H7 (cell line): ENCODE measurements at places on chromosomes 7 and 10.

DNA sequence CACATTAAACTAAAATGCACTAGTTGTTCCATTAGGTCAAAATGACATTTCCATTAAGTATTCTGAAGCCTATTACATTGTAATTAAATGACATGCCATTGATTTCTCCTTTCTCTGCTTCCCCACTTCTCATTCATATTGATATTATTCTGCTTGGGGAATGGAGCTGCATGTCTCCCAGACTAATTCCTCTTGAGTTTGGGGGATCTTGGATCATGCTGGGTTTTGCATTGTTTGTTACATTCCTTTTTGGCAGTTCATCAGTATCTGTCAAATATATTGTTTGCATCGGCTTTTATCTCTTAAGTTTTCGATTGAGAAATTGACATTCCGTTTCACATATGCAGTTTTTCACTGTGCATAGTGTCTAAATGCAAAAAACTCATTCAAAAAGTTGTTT is 65.1 kb upstream of the CYP26C1 start:
- DNase-seq = peak; percentile 4

GRCh38 chr7:154504918-154505317 is 452.7 kb downstream of the DPP6 start:
- DNase-seq = no peak

GRCh38 chr7:26131056-26131589 is 20.9 kb upstream of the NFE2L3 start:
- no peak for DNase-seq

DNA sequence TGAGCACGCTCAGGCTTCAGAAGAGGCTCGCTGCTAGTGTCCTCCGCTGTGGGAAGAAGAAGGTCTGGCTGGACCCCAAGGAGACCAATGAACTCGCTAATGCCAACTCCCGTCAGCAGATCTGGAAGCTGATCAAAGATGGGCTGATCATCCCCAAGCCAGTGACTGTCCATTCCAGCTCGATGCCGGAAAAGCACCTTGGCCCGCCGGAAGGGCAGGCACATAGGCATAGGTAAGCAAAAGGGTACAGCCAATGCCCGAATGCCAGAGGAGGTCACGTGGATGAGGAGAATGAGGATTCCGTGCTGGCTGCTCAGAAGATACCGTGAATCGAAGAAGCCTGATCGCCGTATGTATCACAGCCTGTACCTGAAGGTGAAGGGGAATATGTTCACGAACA is 5.7 kb upstream of the PPP2R2D start:
- DNase-seq = no peak

DNA sequence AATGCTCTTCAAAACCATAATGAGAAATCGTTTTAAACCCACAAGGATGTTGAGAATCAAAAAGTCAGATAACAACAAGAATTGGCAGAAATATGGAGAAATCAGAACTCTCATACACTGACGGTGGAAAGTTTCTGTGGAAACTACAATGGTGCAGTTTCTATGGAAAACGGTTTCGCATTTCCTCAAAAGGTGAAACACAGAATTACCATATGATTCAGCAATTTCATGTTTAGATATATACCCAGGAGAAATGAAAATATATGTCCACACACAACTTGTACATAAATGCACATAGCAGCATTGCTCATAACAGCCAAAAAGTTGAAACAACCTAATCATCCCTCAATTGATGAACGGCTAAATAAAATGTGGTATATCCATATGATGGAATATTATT is 218.2 kb downstream of the ARL4A start:
- DNase-seq = no peak

DNA sequence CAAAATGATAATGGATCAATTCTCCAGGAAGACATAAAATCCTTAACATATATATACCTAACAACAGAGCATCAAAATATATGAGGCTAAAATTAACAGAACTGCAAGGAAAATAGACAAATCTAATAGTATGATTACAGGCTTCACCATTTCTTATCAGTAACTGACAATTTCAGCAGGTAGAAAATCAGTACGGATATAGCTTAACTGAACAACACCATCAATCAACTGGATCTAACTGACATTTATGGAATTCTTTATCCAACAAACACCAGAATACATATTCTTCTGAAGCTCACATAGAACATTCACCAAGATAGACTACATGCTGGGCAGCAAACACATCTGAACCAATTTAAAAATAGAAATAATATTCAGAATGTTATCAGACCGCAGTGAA is 121.1 kb upstream of the CDC14C start:
- DNase-seq = no peak

DNA sequence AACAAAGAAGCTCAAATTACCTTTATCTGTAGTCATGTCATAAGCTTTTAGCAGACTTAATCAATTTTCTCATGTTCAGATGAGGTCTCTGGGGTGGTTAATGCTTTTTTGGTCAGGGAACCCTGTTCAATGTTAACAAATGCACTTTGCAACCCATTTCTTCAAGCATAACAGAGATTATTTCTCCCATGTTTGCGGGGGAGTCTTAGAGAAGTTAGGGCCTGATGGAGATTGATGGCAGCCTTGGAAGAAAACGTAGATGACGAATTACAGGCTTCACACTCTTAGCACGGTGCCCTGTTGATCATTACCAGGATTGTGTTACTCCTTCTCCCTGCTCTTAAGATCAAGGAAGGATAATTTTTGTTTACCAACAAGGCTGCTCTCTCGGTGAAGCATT is 76.4 kb downstream of the AGMO start:
- no peak for DNase-seq

- no peak for DNase-seq
Measured at GRCh38 chr10:62560201-62560819, 186.1 kb downstream of the ZNF365 start.

GRCh38 chr7:128003167-128003566 is 28.1 kb downstream of the LRRC4 start:
- no peak for DNase-seq

- DNase-seq = peak; percentile 71
Measured at GRCh38 chr7:157276731-157277562, 59.9 kb upstream of the DNAJB6 start.

DNA sequence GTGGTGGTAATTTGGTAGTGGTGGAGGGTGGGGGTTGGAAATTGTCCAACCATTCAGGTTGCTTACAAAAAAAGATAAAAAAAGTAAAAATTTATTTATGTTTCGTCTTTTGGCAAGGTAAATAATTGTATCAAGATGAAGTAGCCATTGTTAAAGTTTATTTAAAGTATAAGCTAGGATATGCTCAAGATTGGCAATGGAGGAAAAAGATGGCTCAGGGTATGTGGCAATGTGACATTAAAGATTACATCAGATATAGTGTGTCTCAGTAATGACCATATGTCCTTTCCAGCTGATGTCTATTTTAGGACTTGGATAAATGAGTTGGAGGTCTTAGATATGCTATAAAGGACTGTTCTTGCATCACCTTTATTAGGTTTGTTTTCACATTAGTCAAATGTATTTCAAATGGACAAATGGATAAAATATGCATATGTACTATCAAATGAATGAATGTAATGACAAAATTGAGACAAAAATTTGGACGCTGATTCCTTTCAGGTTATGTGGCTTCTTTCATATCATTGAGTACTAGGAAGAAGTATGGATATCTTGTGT is 60.9 kb downstream of the ST7 start:
- no peak for DNase-seq

DNA sequence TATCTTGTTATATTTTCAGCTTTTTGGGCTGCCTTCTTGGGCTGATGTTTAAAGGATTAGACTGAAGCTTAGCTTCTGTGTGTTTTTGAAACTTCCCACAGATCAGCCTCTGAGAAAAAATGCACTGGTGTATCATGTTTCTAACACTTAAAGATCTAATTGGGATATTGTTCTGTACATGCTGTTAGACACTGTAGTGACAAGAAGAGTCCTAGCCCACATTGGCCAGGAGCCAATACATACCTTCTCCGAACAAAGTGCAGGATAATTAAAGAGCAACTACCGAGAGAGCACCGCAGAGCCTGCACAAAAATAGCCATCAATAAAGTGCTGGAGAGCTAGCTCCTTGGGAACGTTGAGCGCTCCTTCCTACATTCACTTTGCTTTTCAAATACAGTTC is 289.4 kb upstream of the SP8 start:
- no peak for DNase-seq

DNA sequence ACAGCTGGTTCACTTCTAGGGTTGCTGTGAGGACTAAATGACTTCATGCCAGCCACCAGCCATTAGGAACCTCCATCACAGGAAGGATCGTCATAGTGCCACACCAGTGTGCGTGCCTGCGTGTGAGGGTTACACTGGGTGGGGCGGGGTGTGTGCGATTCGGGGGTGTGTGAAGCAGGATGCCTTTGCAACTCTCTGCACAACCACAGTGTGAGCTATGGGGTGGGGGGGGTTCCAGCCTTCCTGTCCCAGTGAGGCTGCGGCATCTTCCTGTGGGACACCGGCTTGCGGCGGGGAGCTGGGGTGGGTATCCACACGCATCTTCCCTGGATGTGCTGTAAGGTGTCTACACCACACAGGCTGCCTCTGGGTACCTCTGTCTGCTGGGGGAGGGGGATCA is 6.9 kb upstream of the ELFN1 start:
- DNase-seq = peak; percentile 64

DNA sequence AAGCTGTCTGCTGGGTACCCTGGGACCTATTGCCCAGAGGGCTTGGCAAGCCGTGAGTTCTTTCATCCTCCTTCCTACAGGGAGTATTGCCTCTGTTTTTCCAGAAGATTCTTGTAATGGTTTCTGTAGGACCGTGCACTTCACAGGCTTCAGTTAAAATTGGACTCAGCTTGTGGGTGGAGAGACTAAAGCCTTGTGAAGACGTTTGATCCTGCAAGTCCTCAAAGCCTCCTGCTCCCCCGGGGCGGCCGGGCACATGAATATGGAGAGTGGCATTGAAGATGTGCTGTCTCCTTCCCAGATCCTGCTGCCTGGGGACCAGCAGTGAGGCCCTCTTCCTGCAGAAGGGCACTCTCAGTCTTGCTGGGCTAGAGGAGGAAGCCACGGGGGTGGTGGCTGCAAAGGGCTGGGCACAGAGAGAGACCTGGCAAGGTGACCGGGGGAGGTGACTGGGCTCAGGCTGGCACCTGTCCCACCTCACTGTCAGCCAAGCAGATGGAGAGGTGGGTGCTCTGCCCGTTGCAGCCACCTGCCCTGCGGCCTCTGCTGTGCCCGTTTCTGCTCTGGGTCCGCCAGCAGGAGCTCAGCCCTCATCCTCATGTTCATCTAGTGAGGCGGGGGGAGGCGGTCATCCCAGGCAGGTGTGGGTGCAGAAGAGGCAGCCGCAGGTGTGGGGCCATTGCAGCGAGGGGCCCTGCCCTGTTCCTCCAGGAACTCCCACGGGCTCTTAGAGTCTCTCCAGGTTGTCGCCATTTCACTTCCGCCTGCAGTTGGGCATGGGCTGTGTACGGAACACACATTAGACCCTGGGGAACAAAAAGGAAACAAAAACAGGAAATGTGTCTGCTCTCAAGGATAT is 55.7 kb downstream of the TMEM209 start:
- peak; percentile 40 for DNase-seq

DNA sequence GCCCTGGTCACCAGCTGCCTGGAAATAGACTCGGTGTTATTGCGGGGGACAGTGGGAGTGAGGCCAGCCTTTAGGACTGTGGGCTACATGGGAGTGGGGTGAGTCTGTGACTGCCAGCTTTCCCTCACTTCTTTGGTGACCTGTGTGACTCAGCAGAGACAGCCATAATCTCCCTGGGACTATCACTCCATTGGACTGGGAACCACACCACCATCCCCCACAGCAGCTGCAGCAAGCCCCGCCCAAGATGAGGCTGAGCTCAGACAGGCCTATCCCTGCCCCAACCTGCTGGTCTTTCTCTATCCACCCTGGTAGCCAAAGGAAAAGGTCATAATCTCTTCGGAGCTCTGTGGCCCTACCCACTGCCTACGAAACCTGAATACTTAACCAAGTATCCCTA is 263.2 kb downstream of the FZD1 start:
- no peak for DNase-seq

GRCh38 chr10:16437540-16437894 is 707 bp downstream of the PTER start:
- no peak for DNase-seq

GRCh38 chr10:116364868-116365267 is 40.6 kb downstream of the CCDC172 start:
- no peak for DNase-seq

GRCh38 chr7:107622429-107622828 is 38.2 kb upstream of the SLC26A4 start:
- no peak for DNase-seq

DNA sequence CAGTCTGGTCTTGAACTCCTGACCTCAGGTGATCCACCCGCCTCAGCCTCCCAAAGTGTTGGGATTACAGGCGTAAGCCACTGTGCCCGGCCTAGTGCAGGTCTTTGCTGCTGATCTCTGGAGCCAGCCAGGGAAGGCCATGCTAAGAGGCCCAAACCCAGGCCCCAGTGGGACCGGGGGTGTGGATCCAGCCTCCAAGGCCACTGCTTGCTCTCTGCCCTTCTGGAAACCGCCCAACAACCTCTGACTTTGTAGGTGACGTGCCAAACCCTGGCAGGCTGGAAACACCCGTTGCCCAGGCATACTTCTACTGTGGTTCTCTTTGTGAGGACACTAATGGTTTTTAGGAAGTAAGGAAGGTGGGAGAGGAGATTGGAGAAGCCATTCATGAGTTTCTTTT is 83.5 kb upstream of the GNA12 start:
- peak; percentile 24 for DNase-seq

DNA sequence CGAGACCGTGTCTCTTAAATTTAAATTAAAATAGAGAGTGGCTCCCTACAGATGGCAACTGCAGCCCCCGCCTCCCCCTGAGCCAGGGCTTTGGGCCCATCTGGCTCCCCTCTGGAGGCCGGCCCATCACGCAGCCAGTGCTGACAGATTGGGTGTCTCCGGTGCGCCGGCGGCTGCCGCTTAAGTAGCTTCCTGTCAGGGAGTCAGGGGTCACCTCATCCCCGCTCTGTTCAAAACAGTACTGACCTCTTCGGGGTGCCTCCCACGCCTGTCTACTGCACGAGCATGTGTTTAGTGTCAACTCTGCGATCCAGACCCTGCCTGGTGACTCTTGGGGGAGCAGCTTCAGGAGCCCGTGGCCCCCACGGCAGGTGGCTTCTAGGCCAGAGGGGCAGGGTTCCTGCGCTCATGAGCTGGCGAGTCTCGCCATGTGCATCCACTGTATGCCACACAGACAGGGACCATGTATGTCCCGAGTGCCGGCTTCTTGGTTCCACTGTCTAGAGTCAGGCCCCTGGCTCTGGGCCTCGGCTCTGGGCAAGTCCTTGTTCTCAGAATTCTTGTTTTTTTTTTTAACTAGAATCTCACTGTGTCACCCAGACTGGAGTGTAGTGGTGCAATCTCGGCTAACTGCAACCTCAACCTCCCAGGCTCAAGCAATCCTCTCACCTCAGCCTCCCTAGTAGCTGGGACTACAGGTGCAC is 36.1 kb downstream of the KCTD7 start:
- peak; percentile 47 for DNase-seq

DNA sequence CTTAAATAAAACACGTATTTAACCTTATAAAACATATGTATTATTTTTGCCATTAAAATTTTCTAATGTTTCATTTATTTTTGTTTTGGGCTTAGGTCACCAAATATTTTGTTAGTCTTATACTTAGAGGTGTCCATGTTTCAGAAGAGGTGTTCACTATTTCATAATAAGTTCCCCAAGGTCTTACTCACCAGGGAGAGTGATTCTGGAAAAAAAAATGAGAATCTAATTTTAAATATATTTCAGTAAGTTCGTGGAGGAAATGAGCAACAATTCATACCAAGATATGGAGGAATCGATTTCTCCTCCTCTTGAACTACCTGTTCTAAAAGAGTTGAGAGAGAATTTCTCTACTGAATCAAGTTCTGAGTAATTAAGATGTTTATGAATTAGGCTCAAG is 271.6 kb upstream of the SLC26A5 start:
- no peak for DNase-seq
